Prostate gland (tissue), 2 donors: ENCODE measurements at places on chromosomes 16 and 17. TPM values are rescaled to one million over a fixed set of nuclear protein-coding genes. Genes with fewer than 3 reads are reported as not detected.

The C16orf89 gene
- total RNA-seq = 6.6 TPM

DNA sequence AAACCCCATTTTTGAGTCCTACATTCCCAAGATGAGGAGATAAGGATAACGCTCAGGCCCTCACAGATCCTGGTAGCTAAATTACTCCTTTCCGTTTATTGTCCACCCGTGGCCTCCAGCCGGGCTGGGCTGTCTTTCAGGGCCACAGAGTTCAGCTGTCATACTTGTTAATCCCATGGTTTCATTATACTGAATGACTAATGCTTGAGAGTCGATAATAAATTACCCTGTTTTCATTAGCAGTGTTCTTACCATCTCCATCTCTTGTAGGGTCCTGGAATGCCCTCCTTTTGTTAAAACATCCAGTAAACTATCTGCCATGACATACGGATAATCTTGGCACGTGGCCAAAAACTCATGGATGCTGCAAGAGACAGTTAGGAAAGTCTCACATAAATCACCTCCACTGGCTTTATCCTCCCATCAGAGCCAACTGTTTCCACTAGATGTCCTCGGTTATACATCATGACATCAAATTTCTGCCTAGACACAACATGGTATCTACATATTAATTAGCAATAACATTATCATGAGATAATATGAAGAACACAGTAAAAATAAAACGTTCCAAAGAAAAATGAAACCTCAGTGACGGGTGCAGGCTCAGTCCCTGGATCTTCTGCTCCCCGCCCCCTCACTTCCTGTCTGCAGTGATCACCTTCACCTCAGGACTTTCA lies 45.3 kb downstream of the BRD7 start:
- H3K36me3 ChIP-seq = no peaks in the 10 kb centered on the region
- no peak for DNase-seq
- H3K27me3 ChIP-seq = no peaks in the 10 kb centered on the region

GRCh38 chr17:73950593-73950914 lies 252.9 kb upstream of the RPL38 start:
- no peak overlapping the region for H3K4me3 ChIP-seq
- peaks cover 2% of the 10 kb centered on the region for H3K27me3 ChIP-seq
- no peak for DNase-seq
- H3K27ac ChIP-seq = no peak overlapping the region

- DNase-seq = no peak
- peaks cover 19% of the 10 kb centered on the region for H3K36me3 ChIP-seq
- H3K4me1 ChIP-seq = no peaks in the 10 kb centered on the region
- H3K27ac ChIP-seq = no peak overlapping the region
- H3K4me3 ChIP-seq = no peak overlapping the region
Observed at GRCh38 chr17:56902348-56902747, 11.5 kb downstream of the TRIM25 start.

DNA sequence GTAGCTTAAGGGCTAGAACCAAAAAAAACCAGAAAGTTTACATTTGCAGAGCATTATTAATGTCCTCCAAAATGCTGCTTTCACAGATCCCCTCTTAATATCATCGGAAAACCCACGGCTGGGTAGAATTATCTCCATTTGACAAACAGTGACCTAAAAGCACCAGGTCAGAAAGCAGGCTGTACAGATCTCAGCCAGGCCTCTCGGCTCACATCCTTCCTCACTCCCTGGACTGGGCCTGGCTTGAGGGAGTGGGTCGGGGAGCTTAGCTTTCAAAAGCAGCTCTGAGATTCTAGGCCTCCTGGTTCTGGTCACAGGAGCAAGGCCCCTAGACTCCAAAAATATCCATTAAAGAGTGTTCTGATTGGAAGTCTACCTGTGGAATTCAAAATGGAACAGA lies 9.1 kb upstream of the SLC12A3 start:
- no peak for DNase-seq
- H3K27me3 ChIP-seq = no peaks in the 10 kb centered on the region
- no peak overlapping the region for H3K27ac ChIP-seq
- H3K4me1 ChIP-seq = no peaks in the 10 kb centered on the region
- H3K4me3 ChIP-seq = no peak overlapping the region
